Activated CD4-positive, CD25-positive, alpha-beta regulatory T cell (primary cell): ENCODE measurements at places on chromosomes 7 and 10.

DNA sequence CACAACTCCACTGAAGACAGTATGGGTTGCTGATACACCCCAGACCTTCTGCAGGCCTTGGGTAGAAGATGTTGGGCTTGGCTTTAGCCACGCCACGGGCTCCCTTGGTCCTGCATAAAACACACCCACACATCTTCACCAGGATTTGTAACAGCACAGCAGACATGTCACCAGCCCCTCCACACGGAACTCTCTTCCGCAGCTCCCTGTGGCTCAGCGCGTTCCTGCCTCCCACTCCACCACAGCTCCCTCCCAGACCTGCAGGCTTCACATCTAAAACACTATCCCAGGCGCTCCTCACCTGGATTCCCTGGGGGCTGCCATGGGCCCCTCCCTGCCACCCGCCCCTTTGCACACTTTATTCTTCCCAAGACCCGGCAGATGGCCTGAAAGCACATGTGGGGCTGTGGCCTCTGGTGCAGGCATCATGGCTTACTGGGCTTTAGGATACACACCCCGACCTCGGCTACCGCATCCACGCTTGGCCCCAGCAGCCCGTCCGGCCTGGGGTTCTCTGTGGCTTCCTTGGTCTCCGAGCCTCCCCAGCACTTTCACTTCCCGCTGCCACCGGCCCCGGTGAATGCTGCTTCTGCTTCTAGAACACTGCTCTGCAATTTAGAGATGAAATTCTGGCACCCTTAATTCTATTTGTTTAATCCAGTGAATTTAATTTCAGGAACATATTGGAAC is 432.9 kb downstream of the DNAJB6 start:
- DNase-seq = no peak

- DNase-seq = no peak
Measured at GRCh38 chr7:146772601-146773000, 656.0 kb downstream of the CNTNAP2 start.

GRCh38 chr10:123153486-123154091 is 613 bp upstream of the BUB3 start:
- no peak for DNase-seq

- DNase-seq = no peak
Measured at GRCh38 chr7:125254566-125254965, 324.9 kb upstream of the POT1 start.

GRCh38 chr10:51244748-51245490 is 170.6 kb downstream of the PRKG1 start:
- no peak for DNase-seq

DNA sequence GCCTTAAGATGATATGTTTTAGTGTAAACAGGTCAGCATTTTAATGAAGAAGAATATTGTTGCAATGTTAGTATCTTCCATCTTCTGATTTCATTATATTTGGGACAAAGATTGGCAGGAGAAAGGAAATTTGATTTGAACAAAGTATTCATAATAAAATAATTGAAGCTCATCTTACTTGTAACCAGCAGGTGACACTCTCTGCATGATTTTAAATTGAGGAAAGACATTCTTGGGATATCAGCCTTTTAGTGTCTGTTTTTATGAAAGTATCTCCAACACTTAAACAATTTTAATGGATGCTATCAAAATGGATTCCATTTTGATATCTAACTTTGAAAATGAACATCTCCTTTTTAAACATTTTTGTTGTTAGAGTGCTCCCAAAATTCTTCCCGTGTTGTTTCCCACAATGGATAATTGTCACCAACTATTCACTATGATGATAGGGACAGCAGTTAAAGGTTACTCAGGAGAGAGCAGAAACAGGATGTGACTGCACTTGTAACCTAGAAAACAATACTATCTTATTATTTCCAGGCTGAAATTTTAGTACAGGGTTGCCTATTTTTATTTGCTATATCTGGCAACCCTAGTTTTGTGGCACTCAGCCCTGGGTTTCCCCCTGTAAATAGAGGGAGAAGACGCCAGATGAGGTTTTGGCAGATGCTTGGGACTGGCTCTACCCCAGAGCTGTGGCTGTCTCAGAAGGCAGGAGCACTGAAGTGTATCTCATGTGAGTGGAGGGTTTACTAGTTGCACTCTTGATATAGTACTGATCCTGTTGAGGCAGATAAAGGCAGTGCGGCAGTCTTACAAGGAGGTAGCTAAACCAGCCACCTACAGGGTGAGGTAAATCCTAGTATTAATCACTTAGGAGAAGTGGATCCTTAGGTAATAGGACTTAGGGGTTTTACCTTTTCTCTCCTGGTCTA is 31.0 kb upstream of the ABCB4 start:
- DNase-seq = no peak

DNA sequence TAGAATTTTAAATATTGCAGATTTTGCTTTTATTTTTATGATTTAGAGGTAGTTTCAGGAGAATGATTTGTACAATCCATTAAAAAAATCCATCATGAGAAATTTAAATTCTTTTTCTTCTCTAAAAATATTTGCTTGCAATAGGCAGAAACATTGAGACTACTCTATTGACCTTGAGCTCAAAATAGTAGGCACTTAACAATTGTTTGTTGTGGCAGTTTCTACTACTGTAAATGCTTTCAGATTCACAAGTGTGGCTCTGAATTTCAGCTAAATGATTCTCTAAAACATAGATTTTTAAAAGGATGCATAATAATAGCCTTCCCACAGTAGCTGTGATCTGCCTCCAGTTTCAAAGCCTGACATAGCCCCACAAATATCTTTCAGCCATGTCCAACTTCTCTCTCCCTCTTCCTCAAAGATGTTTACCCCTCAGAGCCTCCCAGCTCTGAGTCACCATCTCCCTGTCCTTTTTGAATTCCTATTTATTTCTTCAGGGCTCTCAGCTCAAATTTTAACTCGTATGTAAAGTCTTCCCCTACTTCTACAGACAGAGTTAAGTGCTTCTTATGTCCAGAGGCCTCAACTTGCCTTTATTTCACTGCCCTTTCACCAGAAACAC is 160.5 kb downstream of the AOAH start:
- DNase-seq = no peak

GRCh38 chr10:94673614-94674321 is 9.8 kb upstream of the CYP2C18 start:
- DNase-seq = no peak

GRCh38 chr10:91551856-91552255 is 81.0 kb downstream of the PPP1R3C start:
- no peak for DNase-seq

DNA sequence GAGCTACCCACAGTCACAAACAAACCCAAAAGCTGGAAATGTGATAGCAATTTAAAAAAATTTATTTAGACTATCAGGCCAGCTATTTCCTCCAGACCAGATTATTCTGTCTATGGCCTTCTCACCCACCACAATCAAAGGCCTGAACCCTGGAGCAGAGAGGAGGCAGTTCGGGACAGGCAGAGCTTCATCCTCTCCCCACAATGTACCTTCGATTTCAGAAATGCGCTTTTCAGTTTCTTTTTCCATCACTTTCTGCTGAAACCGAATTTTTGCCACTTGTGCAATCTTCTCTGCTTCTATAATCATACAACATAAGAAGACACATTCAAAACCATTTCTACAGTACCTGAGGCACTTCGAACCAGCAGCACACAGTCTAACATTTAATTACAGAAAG is 29.9 kb downstream of the ERLIN1 start:
- no peak for DNase-seq
